ENCODE measurements at places on chromosomes 1 and 21.

DNA sequence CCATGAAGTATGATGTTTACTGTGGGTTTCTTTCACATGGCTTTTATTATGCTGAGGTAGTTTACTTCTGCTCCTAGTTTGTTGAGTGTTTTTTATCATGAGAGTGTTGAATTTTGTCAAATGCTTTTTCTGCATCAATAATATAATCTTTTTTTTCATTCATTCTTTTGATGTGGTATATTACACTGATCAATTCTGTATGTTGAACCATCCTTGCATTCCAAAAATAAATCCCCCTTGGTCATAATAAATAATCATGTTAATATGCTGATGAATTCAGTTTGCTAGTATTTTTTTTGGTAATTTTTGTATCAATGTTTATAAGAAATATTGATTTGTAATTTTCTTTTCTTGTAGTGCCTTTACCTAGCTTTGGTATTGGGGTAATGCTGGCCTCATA is 97.9 kb upstream of the ZNF648 start:
- DNase-seq = no peak

- DNase-seq = no peak
These were observed 1.8 kb upstream of the PRELP start for GRCh38 chr1:203473781-203474305.

GRCh38 chr21:35084869-35085268 is 35.8 kb upstream of the RUNX1 start:
- no peak for DNase-seq

- DNase-seq = no peak
These were observed at the start of gene BRDT for GRCh38 chr1:91949356-91949699. TSS of gene BRDT (plus strand) at chr1:91949401. CDS start at chr1:91962755, 13,354 bp downstream.

DNA sequence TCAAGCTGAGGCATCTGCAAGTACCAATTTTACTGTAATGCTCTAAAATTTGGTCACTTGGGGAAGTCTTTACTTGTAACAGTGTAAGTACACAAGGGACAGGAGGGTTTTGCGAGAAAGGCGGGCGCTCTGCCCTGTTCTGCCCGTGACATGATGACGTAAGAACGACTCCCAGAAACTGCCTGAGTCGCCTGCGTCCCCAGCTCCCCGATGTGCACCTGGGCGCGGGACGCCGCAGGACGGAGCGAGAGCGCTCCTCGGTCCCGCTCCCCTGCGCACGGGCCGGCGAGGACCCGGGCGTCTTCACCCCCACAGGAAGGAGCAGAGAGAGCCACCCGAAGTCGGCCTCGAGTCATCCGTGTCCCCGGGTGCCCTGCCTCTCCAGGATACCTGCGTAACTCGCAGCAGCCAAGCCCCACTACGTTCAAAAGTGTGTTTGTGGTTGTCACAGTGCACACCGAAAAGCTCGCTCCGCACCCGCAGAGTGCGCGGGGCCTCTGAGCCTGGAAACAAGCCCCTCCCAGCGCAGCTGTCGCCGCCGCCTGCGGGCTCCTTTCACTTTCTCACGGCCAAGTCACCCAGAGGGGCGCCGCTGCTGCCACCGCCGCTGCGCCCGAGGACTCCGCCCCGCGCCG is 3.3 kb upstream of the ZBTB18 start:
- DNase-seq = peak; percentile 74

DNA sequence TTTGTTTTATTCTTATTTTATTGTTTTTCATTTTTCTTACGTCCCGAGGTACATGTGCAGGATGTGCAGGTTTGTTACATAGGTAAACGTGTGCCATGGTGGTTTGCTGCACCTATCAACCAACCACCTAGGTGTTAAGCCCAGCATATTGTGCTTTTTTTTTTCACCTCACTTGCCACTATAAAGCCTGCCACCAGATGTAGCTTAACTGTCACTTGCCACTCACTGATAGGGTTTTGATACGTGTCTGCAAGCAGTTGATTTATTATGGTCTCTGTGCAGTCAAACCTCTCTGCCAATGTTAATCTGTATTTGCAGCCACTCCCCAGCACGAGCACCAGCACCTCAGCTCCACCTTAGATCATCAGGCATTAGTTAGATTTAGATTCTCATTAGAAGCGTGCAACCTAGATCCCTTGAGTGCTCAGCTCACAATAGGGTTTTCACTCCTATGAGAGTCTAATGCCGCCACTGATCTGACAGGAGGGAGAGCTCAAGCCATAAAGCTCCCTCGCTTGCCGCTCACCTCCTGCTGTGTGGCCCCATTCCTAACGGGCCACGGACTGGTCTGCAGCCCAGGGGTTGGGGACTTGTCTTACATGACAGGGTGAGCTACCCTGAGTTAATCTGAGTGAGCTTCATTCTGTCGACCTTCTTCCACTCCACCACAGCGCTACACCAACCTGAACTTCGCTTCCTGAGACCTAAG is 17.9 kb upstream of the ABCG1 start:
- DNase-seq = no peak

- no peak for DNase-seq
These were observed 619.0 kb upstream of the CHRM3 start for GRCh38 chr1:238767321-238767720.

DNA sequence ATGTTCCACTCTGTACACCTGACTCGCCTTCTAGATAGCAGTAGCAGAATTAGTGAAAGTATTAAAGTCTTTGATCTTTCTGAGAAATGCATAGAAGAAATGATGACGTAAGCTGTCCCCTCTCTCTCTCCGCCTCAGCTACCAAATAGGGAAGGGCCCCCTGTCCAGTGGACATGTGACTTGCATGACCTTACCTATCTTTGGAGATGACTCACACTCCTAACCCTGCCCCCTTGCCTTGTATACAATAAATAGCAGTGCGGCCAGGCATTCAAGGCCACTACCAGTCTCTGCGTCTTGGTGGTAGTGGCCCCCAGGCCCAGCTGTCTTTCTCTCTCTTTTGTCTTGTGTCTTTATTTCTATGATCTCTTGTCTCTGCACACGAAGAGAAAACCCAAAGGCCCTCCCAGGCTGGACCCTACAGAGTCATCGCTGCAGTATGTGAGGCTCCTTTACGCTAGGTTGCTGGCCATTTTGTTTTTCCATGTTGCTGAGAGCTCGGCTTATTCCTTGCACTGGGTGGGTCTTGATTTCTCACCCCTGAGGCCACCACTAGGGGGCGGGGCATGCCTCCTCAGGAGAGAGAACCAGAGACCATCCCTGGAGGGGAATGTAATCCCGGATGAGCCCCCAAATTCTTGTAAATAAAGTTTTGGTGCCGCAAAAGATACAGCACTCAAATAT is 16.0 kb upstream of the ZBTB8B start:
- DNase-seq = no peak

DNA sequence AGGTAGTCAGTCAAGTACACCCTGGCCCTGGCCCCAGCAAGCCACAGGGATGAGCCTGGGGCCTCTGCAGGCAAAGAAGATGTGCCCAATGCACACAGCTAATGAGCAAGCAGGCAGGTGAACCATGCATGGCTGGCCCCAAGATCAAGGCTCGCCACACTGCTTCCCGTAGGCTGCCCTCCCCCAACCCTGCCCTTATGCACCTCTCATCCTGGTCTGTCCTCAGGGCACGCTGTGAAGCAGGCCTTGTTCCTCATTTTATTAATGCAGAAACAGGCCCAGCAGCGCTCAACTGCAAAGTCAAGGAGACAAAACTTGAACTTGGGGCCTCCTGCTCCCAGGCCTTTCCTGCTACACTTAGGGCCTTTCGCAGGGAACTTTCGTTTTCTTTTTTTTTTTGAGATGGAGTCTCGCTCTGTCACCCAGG is 35.6 kb upstream of the ID3 start:
- no peak for DNase-seq

- no peak for DNase-seq
These were observed 199.4 kb upstream of the PTBP2 start for GRCh38 chr1:96521994-96522760.

GRCh38 chr21:41960386-41960785 is 6.6 kb upstream of the C2CD2 start:
- DNase-seq = no peak

- DNase-seq = no peak
These were observed 7.9 kb upstream of the TIPRL start for GRCh38 chr1:168170564-168171508.

GRCh38 chr21:41616031-41616591 is 108.2 kb upstream of the TMPRSS2 start:
- DNase-seq = no peak

DNA sequence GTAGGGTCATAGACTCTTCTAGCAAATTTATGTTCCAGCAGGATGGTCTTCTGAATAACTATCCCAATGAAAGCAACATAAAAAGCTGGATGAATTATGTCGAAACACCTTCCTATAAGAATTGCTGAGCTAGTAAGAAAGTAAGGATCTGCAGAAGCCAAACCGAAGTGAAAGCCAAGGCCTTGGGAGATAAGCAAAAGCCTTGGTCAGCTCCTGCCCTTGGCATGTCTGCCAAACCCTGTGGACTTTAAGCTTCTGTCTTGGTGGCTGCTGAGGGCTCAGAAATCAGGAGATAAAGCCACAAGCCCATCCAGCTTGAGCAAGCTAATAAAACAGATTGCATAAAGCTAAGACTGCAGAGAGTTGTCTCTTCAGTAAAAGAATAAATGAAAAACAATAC is 81.2 kb upstream of the KCND3 start:
- no peak for DNase-seq

DNA sequence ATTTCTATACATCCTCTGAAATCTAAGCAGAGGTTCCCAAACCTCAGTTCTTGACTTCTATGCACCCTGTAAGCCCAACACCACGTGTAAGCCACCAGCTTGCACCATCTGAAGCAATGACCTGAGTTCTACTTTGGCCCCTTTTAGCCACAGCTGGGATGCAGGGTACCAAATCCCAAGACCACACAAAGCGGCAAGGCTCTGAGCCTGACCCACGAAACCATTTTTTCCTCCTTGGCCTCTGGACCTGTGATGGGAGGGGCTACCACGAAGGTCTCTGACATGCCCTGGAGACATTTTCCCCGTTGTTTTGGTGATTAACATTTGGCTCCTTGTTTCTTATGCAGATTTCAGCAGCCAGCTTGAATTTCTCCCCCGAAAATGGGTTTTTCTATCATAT is 38.8 kb downstream of the STXBP3 start:
- no peak for DNase-seq

- no peak for DNase-seq
These were observed at the start of gene PALMD for GRCh38 chr1:99645699-99646531. TSS of gene PALMD (plus strand) at chr1:99646113. CDS start at chr1:99646318, 205 bp downstream.

DNA sequence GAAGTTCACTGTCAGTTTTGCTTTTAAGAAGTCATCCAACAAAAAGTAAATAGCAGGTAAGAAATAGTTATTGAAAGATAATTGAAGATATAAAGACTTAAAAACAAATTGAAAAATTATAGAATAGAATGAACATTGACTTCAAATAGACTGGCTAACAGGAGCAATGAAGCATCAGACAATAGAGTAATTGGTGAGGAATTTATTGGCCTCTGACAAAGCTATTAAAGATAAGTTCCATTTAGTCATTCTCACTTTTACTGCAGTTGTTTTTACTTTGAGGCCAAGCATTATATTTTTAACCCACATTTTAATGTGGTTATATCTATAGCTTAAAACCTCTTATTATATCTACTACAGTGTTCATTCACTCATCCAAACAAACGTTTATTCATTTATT is 228.8 kb upstream of the ADGRL2 start:
- DNase-seq = no peak

- DNase-seq = no peak
These were observed 17.0 kb downstream of the TNNT2 start for GRCh38 chr1:201360486-201360885.

DNA sequence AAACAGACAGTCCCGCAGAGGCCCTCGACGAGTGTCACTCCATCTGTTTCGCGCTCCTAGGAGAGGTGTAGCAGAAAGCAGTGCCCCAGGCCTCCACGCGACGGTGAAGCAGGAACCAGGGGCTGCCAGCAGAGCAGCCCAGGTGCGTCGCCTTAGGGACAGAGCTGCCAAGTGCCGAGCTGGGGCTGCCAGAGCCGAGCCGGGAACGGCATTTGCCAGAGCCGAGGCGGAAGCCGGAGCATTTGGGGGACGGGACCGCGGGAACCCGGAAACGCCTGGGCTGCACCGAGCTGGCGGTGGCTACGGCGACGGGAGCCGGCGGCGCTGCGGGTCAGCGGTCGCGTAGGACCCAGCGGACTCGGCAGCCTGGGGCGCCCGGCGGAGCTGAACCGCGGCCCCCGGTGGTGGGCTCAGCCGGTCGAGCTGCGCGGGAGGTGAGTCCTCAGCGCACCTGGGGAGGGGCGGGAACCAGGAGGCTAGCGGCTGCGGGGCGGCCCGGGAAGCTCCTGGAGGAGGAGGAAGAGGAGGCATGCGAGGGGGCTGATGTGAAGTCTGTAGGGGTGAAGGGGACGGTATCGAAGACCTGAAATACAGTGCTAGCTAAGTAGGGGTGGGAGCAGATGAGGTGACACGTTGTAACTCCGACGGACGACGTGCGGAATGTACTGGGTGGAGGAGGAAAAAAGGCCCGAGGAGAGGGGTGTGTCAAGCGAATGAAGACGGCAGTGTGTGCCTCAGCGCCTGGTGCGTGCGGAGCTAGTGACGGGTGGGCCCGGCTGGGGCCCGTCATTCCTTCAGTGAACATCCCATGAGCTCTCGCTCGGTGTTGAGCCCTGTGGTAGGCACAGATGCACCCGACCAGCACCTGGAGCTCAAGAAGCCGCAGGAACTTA is at the start of gene SLC35A3:
SLC35A3 (plus strand) TSS at position 268 of the 893 bp plus-strand sequence. CDS start 23,559 bp downstream, outside the sequence.
- peak; percentile 82 for DNase-seq

GRCh38 chr1:205692423-205692822 is 12.1 kb upstream of the SLC45A3 start:
- DNase-seq = no peak

GRCh38 chr1:245578771-245579170 is 424.0 kb downstream of the KIF26B start:
- no peak for DNase-seq

DNA sequence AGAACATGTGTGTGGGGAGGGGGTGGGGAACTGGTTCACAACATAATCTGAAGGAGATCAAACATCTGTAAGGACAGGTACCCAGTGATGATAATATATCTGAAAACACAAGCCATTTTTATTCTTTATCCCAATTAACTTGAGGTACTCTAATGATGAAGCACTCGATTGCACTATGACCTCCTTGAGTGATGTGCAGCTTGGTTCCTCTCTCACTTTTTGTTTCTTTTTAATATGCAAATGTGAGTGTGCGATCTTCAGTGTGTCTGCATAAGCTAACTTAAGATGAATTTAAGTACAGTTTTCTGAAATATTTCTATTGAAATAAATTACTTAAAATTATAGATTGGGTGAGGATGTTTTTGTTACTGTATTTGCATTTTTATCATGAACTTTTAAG is 50.6 kb upstream of the ANGPTL1 start:
- DNase-seq = no peak

GRCh38 chr1:1771096-1771495 is 7.2 kb downstream of the NADK start:
- DNase-seq = no peak

- no peak for DNase-seq
These were observed 4.1 kb downstream of the RUNX1 start for GRCh38 chr21:35044770-35045541.

GRCh38 chr1:94863919-94864318 is 43.8 kb downstream of the SLC44A3 start:
- no peak for DNase-seq

Data from type B pancreatic cell (in vitro differentiated cells).